Activated CD4-positive, alpha-beta T cell treated with anti-CD3 and anti-CD28 coated beads, Interleukin-2, amount 50 U/mL, for 16 hours (primary cell): ENCODE measurements at places on chromosomes 12 and 14.

GRCh38 chr14:89061696-89062095 is 237.2 kb downstream of the TTC8 start:
- no peak for DNase-seq

GRCh38 chr12:109358154-109358869 is 10.6 kb downstream of the MYO1H start:
- peak; percentile 90 for DNase-seq

GRCh38 chr12:2853626-2854025 is 3.2 kb downstream of the TEX52 start:
- DNase-seq, result peak; percentile 42

DNA sequence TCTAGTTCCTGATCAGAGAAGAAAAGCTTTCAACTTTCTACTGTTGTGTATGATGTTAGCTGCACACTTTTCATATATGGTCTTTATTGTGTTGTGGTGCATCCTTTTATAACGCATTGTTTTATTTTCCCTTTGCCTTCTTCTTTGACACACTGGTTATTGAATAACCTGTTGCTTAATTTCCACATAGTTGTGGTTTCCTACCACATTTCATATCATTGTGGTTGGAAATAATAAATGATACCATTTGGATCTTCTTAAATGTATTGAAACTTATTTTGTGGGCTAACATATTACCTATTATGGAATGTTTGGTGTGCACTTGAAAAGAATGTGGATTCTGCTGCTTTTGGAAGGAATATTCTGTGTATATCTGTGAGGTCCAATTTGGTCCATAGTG is 64.9 kb downstream of the GPHN start:
- DNase-seq, result no peak

DNA sequence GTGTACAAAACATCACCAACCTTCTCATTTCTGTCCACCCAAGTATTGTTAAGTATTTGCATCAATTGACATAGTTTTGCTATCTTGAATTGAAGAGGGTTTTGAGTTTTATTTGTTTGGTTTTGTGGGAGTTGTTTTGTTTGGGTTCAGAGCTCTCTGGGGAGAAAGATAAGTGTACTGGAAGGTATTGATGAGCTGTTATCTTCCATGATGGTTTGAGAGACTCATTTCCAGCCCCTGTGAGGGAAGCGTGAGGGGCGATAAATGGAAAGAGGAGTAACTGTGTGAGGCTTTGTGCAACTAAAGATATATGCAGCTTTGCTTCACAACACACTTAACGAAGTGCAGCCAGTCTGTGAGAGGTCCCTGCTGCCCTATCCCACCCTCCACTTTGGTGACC is 15.7 kb upstream of the CIPC start:
- DNase-seq, result no peak
